Activated naive CD8-positive, alpha-beta T cell treated with anti-CD3 and anti-CD28 coated beads, Interleukin-2, amount 10 ng/mL, durations not matched to agents 7 days and 5 days (primary cell): ENCODE measurements at places on chromosomes 2 and 18.

GRCh38 chr2:10623776-10624175 is 66.0 kb downstream of the NOL10 start:
- no peak for DNase-seq

- DNase-seq = peak; percentile 40
Observed at GRCh38 chr2:19474128-19474527, 115.7 kb upstream of the OSR1 start.

DNA sequence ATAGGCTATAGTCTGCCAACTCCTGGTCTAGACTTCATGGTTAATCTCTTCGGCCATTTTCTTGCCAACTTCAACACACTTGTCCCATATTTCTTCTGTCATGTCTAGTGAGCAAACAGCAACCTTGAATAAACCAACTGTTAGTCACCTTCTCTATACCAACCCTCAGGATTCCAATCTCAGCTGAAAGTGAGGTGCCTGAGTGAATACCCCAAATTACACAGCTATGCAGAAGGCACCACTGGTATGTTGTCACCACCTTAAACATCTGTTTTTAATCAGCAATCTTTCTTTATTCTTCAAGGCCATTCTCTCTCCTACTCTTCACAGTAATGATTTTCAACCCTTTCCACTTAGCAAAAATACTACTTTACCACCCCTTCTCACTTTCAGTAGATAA is 39.3 kb downstream of the THOC1 start:
- DNase-seq = no peak

- no peak for DNase-seq
Observed at GRCh38 chr2:67974559-67975430, 88.0 kb downstream of the C1D start.

GRCh38 chr2:239399433-239399920 is 1.3 kb downstream of the HDAC4 start:
- peak; percentile 60 for DNase-seq

DNA sequence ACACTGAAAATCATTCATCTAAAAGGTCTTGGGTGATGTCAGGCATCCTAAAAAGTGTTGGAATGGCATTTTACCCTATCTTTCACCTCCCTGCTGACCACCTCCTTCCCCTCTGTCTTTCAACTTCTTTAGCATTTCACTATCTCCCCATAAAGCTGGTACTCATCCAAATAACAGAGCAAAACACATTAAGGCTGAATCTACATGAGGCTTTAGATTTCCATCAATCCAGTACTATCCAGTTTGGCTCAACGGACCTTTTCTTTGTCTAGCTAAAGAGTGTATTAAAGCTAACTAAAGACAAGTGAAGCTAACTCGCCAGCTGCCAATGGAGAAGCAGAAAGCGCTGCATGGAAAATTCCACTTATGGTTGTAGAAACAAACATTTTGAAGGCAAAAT is 122.5 kb upstream of the NCKAP5 start:
- no peak for DNase-seq

GRCh38 chr2:184756885-184757284 is 158.6 kb downstream of the ZNF804A start:
- no peak for DNase-seq

GRCh38 chr2:56113382-56113975 is 70.3 kb upstream of the CCDC85A start:
- no peak for DNase-seq

- no peak for DNase-seq
Observed at GRCh38 chr2:28619213-28620196, 123.6 kb downstream of the PLB1 start.

GRCh38 chr18:1292167-1292566 is 387.5 kb downstream of the ADCYAP1 start:
- DNase-seq = no peak

DNA sequence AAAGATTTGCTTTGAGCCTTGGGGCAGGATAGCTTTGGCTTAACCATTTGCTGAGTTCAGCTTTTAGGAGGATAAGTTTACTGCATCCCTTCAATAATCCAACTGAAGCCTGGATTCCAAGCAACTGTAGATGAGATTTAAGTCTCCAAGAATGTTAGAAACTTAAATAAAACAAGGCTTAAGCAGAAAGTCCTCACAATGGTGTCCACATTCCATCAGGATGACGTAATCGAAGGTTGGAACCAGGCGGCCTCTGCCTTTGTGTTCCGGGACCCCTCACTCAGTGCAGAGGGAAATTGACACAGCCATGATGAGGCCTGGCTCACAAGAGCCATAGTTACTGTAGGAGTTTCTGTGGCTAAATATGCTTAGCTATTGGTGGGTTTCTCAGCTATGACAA is 260.4 kb downstream of the LPIN1 start:
- no peak for DNase-seq

GRCh38 chr2:15177103-15177502 is 384.0 kb downstream of the NBAS start:
- no peak for DNase-seq

GRCh38 chr2:689877-690510 is 12.8 kb upstream of the TMEM18 start:
- DNase-seq = no peak

DNA sequence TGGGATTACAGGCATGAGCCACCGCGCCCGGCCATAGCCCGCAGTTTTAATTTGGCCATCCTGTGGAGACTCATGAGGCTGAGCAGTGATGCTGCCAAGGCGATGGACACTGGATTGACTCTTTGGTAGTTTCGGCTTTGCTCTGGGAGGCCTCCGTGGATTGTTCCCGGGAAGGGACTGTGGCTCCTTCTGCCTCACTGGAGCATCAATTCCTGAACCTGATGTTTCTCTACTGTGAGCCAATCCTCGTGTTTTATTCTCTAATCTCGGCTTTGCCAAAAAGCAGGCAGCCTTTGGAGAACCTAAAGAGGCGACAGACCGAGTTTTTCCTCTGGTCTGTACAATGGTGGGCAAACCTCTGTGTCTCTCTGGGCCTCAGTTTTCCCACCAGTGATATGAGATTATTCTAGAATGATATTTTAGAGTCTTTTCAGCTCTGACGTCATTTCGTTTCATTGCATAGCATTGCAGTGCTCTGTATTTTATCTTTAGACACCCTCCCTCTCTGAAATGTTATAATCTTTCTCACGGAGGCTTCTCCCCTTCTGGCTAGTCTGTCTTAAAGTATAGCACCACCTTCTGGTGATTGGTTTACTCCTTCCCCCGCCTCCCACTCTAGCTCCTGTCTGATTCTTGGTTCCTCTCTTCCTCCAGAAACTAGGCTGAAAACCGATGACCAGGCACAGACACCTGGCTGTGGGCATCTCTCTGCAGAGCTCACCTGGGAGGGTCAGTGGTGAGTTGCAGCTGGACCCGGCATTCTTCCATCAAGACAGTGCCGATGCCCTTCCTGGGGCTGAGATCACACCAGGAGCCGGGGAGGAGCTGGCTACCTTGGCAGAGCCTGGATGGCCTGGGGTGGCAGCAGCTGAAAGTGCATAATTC is 341.3 kb downstream of the MYCN start:
- DNase-seq = no peak

- no peak for DNase-seq
Observed at GRCh38 chr2:96308248-96308647, 2.9 kb upstream of the SNRNP200 start.

DNA sequence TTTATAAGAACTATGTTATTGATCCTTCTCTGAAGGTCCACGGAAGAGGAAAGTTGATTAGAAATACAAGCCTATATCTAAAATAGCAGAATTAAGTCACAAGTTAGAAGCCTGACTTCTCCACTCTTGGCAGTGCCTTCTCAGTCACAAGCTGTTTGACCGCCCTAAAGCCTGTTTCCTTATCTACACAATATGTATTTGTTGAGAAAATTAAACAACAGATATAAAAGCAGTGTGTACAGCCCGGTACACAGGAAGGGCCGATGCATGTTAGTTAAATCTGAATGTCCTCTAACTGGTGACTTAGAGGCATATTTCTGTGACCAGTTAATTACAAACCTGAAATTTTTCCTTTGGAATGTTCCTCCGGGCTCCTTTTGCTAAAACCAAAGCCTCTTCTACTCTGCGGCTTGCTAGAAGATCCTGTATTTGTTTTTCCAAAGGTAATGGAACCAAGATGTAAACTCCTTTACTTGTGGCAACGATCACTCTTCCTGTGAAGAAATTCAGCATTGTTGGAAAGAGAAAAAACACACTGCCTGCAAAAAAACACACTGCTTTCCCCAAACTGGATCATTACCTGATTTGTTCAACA is 33.4 kb downstream of the TGFBRAP1 start:
- DNase-seq = no peak

- DNase-seq = peak; percentile 52
Observed at GRCh38 chr2:174012347-174013314, 47.5 kb upstream of the SP3 start.

GRCh38 chr2:120830096-120830830 is 94.6 kb downstream of the GLI2 start:
- no peak for DNase-seq
